ENCODE measurements at places on chromosomes 6 and 20.

DNA sequence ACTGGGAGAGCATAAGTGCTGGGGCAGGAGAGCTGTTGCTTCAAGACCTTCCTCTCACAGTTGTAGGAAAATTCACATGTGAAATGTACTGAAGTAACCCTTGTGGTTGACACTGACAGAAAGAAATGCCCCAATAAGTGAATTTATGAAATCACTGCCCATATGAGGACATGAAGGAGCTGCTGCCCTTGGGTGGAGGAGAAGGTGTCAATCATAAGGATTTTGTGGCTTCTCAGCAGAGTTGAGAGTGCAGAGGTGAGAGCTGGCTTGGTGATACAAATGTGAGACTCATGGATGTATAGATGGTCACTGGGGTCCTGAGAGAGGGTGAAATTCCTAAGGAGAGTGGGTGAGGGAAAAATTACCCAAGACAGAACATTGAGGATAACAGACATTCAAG is 33.9 kb upstream of the CMTR1 start:
- DNase-seq, result no peak

- DNase-seq, result no peak
Measured at GRCh38 chr6:2986722-2987221, 12.9 kb upstream of the NQO2 start.

- DNase-seq, result no peak
Measured at GRCh38 chr6:54587277-54587676, 259.3 kb upstream of the FAM83B start.

DNA sequence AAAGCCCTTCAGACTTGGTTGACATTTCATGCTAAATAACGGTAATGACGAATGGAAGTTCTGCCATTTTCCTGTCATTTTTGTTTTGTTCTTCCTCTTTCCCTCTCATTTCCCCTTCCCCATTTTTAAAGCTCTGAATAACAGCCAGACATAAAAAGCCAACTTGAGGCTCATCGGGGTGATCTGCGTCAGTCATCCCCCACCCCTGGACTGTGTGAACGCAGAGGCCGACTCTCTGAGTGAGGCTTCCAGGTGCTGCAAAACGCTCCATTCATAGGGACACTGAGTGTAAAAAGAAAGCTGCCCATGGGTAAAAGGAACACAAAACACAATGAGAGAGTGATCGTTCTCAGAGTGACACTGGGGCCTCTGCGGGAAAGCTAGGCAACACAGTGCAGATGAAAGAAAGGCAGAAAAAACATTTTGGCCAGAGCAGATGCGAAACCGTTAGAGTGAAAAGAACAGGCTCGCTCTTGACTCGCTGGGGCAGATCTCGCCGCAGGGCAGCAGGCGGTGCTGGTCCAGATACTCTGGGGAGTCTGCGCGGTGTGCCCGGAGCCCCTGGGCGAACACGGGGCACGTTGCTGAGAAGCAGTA is 684.8 kb downstream of the QKI start:
- no peak for DNase-seq

DNA sequence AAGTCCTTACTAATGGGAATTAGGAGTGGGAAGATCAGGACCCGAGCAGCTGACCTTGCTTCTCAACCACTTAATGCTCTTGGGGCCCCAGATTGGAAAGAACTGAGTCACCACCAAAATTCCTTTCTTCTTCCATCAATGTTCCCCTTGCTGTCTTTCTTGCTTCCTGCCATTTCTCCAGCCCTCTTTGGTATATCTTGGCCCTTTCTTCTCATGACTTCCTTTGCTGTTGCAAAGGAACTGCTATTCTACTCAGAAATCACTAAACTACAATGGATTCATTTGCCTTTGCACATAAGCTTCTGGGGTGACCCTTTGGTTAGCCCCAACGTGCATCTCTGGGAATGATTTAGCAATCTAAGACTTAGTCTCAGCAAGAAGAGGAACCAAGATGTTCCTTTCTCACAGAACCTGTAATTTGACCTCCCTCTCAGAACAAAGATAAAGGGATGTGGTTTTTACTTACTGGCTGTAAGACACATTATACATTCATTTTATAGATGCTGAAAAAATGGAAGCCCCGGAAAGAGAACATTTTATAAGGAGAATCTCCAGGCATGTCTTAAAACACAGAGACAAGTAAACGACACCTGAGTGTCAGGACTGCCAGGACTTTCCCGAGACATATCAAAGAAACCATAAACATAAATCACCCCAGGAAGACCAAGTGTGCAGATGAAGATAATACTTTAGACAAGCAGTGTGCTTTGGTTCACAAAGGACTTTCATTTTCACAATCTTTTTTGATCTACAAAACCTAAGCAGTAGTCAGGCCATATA is 99.0 kb upstream of the TNFAIP3 start:
- no peak for DNase-seq
